ENCODE measurements at places on chromosomes 6 and 20.

- DNase-seq, result no peak
These were observed 130.8 kb downstream of the TAF4 start for GRCh38 chr20:61934716-61935530.

DNA sequence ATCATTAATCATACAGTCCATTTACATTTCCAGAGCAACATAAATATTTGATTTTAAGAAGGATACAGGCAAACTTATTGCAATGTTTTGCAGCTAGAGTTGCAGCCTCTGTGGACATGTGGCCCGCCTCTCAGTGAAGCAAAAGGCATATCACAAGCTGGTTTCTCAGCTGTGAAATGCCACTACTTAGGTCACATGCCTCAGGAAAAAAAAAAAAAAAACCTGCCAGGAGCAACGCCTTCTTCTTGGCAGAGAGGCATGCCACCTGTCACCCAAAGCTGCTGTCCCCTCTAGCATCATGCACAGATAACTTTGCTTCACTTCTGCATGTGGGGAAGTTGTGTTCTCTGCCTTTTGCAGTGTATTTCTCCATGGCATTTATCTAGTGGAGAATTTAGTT lies 18.5 kb downstream of the GRM1 start:
- no peak for DNase-seq

- DNase-seq, result no peak
These were observed 93.4 kb downstream of the ANKS1A start for GRCh38 chr6:34982424-34982852.

DNA sequence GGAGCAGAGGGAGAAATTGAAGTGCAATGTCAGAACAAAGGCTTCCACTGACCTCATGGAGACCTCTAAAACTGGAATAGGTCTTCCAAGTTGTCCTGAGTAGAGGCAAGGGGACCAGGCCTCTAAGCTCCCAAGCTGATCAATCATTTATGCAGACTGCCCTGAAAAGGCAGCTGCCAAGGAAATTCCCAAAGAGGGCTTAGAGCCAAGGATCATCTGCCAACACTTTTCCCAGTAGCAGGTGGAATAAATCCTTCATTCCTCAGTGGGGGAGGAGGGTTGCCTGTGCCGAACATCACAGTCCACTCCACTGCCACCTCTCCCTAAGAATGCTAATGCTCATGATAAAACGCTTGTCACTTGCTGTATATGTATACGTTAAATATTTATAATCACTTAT lies 29.3 kb upstream of the RALY start:
- no peak for DNase-seq

GRCh38 chr20:48705240-48706115 lies 122.3 kb downstream of the PREX1 start:
- no peak for DNase-seq

- DNase-seq, result no peak
These were observed 78.9 kb upstream of the BEND6 start for GRCh38 chr6:56875961-56876360.
